Activated effector memory CD4-positive, alpha-beta T cell treated with Interleukin-2 at 50 U/mL for 16 hours (primary cell): ENCODE measurements at places on chromosomes 1 and 21.

DNA sequence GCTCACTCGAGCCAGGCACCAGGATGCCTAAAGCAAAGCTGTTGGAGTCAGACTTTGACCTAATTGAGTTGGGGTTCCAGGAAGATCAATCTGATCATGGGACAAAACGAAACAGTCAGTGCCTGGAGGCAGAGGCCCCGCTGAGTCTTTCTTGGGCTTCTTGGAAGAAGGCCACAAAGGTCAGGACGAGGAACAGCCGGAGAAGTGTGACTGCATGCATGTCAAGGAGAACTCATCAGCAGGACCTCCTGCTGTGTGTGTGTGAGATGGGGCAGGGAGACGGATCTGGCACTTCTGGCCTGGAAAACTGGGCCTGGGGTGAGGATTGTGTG is 190.8 kb downstream of the CAMTA1 start:
- no peak for DNase-seq

DNA sequence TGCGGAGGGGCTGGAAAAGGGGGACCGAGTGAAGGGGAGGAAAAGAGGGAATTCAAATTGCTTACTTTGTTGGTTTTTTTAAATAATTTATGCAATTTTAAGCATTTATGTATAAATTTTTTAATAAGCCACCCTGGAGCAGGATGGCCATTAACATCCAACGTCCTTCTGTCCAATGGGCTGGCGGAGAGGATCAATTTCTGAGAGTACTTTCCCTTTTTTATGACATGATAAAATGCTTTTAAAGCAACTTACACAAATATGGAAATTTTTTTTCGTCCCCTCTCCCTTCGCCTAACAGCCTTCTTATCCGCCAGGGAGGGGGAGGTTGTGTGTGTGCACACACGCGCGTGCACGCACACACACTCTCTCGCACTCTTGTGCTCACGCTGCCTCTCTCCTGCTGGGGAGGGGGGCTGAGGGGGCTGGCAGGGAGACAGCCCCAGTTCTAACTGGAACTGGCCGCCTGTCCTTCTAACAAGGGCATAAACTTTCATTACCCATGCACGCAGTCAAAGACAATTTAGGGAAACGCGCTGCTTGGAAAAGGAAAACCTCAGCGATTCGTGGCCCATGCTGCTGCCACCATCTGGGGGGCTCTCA is 123.2 kb downstream of the CASZ1 start:
- DNase-seq: no peak

DNA sequence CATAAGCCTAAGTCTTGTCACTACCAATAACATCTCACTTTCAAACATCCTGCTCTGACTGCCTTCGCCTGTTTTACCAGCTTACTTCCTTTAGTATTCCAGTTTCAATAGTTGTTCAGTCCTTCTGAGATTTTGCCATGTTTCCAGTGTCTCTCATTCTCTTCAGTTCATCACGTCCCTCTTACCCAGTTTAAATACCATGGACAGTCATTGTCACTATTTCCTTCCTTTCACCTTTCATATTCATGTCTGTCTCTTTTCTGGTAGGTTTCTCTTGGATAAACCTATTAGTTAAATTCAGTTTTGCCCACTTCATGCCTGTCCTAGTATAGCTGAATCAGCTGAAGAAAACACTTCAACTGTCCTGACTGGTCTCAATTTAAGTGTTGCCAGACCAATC is 5.9 kb downstream of the ATF6 start:
- no peak for DNase-seq

DNA sequence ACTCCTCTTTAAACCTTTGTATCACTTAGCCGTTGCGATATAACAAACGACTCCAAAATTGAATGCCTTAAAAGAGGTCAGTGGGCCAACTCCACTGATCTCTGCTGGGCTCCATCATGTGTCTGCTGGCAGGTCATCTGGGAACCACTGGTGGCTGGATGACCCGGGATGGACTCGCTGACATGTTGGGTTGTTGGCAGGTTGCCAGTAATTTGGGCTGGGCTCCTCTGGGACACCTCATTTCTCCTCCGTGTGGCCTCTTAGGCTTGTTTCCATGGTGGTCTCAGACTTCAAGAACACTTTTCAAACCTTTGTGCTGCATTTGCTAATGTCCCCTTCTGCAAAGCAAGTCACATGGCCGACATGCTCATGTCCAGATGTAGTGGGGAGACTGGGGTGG is 139.3 kb upstream of the POU3F1 start:
- DNase-seq: no peak

DNA sequence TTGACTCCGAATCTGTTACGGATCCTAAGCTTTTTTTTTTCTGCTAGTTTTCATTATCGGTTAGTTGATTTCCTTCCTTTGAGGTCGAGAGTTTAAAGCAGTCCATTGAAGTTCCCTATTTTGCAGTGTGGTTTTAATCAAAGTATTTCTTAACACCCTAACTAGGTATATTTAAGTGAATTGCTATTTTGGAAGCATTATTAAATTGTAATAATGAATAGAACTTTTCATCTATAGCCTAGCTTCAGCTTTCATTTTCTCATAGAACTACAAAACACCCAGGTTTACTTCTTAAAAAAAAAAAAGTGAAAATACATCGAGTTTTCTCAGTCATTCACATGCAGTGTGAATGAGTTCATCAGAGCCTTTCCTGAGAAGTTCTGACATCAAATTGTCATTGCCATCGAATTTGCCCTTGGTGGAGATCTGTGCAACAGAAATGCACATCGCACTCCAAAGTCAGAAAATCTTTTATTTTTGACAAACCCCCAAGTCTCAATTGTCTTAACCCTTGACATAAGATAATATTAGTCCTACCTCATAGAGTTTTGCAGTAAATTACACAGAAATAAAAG is 1.1 kb upstream of the LBR start:
- DNase-seq: no peak

DNA sequence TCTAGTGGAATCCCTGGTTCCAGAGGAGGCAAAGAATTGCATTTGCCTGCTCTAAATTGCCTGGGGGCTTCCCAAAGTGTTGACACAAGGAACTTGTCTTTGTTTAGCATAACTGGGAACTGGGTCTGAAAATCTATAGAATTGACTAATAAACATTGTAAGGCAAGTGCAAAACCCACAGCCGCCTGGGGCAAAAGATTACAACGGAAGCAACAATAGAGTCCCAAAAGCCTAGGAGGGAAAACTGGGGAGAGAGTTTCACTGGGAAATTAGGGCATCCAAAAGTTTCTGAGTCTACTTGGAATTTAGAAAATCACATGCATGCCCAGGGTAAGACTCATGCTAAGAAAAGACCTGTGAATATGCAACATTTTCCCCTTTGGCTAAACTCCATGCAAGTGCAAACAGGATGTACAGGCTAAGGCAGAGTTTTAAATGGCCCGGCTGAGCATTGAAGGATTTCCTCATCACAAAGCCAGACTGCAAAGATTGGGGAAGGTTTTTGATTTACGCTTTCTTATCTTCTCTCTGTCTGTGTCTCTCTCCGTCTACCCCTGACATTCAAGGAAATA is 725.3 kb upstream of the NCAM2 start:
- no peak for DNase-seq

DNA sequence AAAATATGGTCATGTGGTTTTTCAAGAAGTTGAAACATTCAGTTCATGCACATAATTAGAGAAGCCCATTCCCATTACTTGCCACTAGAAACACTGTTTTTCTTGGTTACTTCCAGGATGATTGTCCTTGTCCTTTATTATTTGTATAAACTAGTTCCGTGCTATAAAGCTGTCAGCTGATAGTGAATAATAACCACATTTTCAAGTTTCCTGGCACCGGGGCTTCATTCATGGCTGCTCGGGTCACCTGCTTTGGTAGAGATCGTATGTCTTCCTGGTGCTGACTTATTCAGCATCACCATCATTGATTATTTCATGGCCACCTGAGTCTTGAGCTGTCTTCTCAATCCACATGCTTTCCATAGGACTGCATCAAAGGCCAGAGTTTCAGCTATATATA is 62.9 kb upstream of the ZNF326 start:
- no peak for DNase-seq

GRCh38 chr1:210905944-210906453 is 227.9 kb downstream of the KCNH1 start:
- no peak for DNase-seq

- DNase-seq: no peak
Measured at GRCh38 chr1:30532621-30533020, 190.8 kb downstream of the MATN1 start.
